Progenitor cell of endocrine pancreas (in vitro differentiated cells): ENCODE measurements at places on chromosomes 11 and 22. TPM values are rescaled to one million over a fixed set of nuclear protein-coding genes. Genes with fewer than 3 reads are reported as not detected.

The HORMAD2 gene
- not detected in 2 replicates for total RNA-seq

The CYB5R2 gene
- total RNA-seq = 9.1 and 9.7 TPM in 2 replicates

The GRK3 gene
- 21.6 and 26.0 TPM in 2 replicates for total RNA-seq

The KRTAP5-9 gene
- 0.26 and 0.53 TPM in 2 replicates for total RNA-seq

The MUC5B gene
- not detected in 2 replicates for total RNA-seq

DNA sequence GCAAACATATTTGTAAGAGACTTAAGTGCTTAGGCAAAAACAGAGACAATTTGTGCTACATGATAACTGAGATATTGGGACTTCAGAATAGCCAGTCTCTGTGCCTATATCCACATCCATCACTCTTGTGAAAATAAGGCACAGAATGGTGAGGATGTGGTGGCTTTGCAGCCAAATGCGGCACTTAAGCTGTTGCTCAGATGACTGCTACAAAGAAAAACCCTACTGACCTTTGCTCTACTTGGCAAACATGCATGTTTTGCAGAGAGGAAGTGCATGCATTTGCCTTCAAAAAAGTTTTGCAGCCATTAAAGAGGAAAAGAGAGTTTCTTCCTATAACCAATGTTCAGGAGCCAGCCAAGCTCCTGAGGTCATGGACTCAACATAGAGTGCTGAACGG is 675.0 kb upstream of the KIRREL3 start:
- no peak for DNase-seq
- H3K36me3 ChIP-seq = no peaks in the 10 kb centered on the region
- H3K27me3 ChIP-seq = no peaks in the 10 kb centered on the region
- H3K4me1 ChIP-seq = peaks cover under 1% of the 10 kb centered on the region
- H3K27ac ChIP-seq = no peak overlapping the region

DNA sequence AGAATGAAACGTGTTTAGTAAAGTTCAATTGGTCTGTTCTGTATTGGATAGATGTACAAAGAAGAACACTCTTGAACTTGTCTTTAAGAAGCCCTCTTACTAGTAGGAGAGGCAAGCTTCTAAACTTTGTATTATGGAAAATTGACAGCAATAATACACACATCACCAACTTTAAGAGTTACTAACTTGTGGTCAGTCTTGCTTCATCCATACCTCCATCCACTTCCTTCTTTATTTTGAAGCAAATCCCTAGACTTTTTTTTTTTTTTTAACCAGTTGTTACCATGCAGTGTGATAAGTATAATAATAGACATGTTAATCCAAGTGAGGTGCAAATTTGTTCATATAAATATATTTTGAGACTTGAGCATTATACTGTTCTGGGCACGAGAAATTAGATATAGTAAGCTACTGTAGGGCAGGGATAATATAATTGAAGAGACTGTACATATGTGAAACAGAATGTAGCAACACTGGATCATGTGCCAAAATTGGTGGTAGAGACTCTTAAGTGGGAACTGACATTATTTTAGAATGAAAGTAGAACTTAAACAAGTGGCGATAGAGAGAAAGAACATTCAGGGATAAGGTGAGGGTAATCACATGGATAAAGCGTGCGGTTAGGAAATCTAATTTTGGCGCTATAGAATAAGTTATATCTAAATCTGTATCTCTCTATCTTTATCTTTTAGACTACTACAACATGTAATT is 6.5 kb downstream of the FAR1 start:
- peaks cover 28% of the 10 kb centered on the region for H3K4me1 ChIP-seq
- H3K4me3 ChIP-seq = no peak overlapping the region
- H3K36me3 ChIP-seq = peaks cover 9% of the 10 kb centered on the region
- no peak for DNase-seq
- no peak overlapping the region for H3K27ac ChIP-seq

- no peaks in the 10 kb centered on the region for H3K27me3 ChIP-seq
- DNase-seq = no peak
- H3K4me1 ChIP-seq = peaks cover 9% of the 10 kb centered on the region
- peak overlapping the region; percentile 81 for H3K27ac ChIP-seq
- H3K36me3 ChIP-seq = peaks cover 27% of the 10 kb centered on the region
- no peak overlapping the region for H3K4me3 ChIP-seq
Measured at GRCh38 chr22:33328789-33329296, 270.7 kb upstream of the SYN3 start.

- no peak overlapping the region for H3K4me3 ChIP-seq
- no peaks in the 10 kb centered on the region for H3K27me3 ChIP-seq
- no peak for DNase-seq
- no peaks in the 10 kb centered on the region for H3K36me3 ChIP-seq
- H3K4me1 ChIP-seq = no peaks in the 10 kb centered on the region
Measured at GRCh38 chr11:5922749-5923426, 19.2 kb upstream of the OR56A3 start.

GRCh38 chr22:48263791-48264351 is 1501.4 kb downstream of the TBC1D22A start:
- no peaks in the 10 kb centered on the region for H3K4me1 ChIP-seq
- H3K27me3 ChIP-seq = peaks cover 57% of the 10 kb centered on the region
- no peak for DNase-seq
- H3K4me3 ChIP-seq = no peak overlapping the region
- H3K27ac ChIP-seq = no peak overlapping the region

DNA sequence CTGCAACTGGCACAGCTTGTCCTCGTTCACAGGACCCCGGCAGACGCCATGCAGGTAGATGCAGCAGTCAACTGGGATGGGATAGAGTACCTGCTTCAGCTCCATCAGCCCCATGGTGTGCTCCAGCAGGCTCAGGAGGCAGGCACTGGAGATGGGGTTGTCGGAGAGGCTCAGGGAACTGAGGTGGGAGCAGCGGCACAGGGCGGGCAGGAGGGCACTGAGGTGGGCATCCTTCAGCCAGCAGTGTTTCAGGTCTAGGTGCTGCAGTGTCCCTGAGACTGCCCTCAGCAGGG is 8.7 kb upstream of the TOP3B start:
- no peaks in the 10 kb centered on the region for H3K36me3 ChIP-seq
- DNase-seq = no peak
- H3K27me3 ChIP-seq = peaks cover 40% of the 10 kb centered on the region
- H3K4me1 ChIP-seq = peaks cover 7% of the 10 kb centered on the region

DNA sequence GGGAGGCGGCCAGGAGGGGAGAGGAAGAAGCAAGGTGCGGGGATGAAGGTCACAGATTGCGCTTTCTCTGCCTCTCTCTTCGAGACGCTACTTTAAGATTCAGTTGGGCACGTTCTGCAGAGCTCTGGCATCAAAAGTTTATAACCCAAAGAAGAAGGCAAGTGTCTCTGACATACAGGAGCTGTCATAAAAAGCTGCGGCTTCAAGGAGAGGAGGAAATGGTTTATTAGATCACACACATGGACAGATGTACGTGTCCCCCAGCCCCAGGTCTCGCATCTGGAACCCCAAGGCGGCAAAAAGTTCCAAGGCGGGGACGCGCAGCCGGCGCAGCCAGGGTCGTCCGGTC is 589.0 kb downstream of the OPCML start:
- DNase-seq = no peak
- H3K27ac ChIP-seq = no peak overlapping the region
- H3K27me3 ChIP-seq = peaks cover 88% of the 10 kb centered on the region
- H3K4me1 ChIP-seq = peaks cover 7% of the 10 kb centered on the region
- no peaks in the 10 kb centered on the region for H3K36me3 ChIP-seq

GRCh38 chr22:29202212-29203192 is 3.2 kb upstream of the EMID1 start:
- H3K36me3 ChIP-seq = no peaks in the 10 kb centered on the region
- H3K4me1 ChIP-seq = peaks cover 8% of the 10 kb centered on the region
- DNase-seq = no peak
- peak overlapping the region; percentile 29 for H3K27ac ChIP-seq
- H3K4me3 ChIP-seq = no peak overlapping the region

DNA sequence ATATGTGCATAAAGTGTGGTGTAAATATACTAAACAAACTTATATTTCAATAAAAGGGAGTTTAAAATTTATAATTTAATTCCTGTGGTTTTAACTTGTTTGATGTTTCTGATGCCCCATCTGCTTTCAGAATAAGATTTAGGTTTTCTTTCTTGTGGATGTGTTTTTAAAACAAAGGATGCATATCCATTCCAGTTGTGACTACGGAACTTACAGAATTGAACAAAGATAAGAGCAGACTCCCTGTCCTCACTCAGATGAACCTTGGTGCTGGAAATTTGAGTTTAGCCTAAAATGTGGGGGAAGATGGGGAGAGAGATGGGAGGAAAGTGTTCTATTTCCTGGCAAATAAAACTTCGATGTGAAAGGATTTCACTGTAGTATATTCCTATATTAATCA is 2.5 kb downstream of the FJX1 start:
- H3K4me1 ChIP-seq = peaks cover 20% of the 10 kb centered on the region
- peaks cover 9% of the 10 kb centered on the region for H3K27me3 ChIP-seq
- H3K36me3 ChIP-seq = no peaks in the 10 kb centered on the region
- peak overlapping the region; percentile 38 for H3K4me3 ChIP-seq
- no peak for DNase-seq
- no peak overlapping the region for H3K27ac ChIP-seq

DNA sequence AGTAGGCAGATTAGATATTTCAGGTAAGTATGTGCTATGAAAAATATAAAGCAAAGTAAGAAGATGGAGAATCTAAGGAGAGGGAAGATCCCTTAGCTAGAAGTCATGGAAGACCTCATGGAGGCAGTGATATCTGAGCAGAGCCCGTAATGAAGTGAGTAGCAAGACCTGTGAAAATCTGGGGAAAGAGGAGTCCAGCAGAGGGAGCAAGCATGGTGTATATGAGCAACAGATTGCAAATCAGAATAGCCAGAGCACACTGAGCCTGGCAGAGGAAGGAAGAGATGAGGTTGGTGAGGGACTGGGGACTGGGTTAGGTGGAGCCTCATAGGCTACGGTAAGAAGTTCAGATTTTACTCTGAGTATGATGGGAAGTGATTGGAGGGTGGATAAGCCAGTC is 9.4 kb downstream of the LHFPL7 start:
- H3K36me3 ChIP-seq = no peaks in the 10 kb centered on the region
- no peak for DNase-seq
- H3K27me3 ChIP-seq = no peaks in the 10 kb centered on the region
- no peaks in the 10 kb centered on the region for H3K4me1 ChIP-seq
- H3K27ac ChIP-seq = no peak overlapping the region

GRCh38 chr11:119375337-119376196 is 5.9 kb downstream of the USP2 start:
- peaks cover 10% of the 10 kb centered on the region for H3K27me3 ChIP-seq
- no peak overlapping the region for H3K4me3 ChIP-seq

GRCh38 chr11:92941676-92942571 is 27.5 kb upstream of the MTNR1B start:
- peaks cover 7% of the 10 kb centered on the region for H3K36me3 ChIP-seq
- no peak overlapping the region for H3K27ac ChIP-seq
- no peaks in the 10 kb centered on the region for H3K4me1 ChIP-seq
- H3K27me3 ChIP-seq = no peaks in the 10 kb centered on the region

- peaks cover 31% of the 10 kb centered on the region for H3K27me3 ChIP-seq
- H3K27ac ChIP-seq = no peak overlapping the region
- H3K4me1 ChIP-seq = peaks cover 6% of the 10 kb centered on the region
- DNase-seq = peak; percentile 48
Measured at GRCh38 chr11:1640076-1640946, 10.7 kb downstream of the KRTAP5-5 start.

DNA sequence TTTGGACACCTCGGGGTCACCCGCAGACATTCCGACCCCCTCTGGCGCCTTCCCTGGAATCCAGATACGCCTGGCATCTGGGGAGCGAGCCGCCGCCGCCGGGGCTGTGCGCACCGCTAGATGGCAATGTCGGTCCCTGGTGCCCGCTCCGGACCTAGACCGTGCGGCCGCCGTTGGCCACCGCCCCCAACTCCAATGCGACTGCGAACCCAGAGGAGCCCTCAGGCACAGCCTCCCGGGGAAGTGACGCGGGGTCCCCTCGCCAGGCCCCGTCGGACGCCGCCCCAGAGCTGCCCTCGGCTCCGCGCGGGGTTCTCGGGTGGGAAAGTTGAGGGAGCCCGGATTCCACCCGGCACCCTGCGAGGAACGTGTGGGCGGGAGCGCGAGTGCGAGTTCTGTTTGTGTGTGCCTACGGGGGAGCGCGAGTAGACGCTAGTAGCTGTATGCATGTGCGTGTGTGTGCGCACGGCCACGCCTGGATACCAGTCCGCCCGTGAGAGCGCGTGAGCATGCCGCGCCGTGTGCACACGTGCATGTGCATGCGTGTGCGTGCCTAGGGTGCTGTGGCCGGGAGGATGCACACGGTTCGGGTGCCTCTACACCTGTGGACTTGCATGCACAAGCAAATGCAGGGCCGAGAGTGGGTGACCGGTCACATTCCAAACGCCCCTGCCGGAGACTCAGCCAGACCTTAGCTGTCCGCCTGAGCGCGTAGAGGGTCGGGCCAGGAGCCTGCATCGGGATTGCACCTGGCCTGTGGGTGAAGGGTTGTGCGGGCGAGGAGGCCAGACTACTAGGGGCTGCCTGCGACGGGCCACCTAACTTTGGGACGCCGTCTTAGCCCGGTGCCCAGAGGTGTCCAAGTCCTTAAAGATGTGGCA is 1.9 kb downstream of the CHRM4 start:
- peaks cover 58% of the 10 kb centered on the region for H3K27me3 ChIP-seq
- H3K27ac ChIP-seq = no peak overlapping the region
- DNase-seq = peak; percentile 75
- peaks cover 4% of the 10 kb centered on the region for H3K36me3 ChIP-seq

DNA sequence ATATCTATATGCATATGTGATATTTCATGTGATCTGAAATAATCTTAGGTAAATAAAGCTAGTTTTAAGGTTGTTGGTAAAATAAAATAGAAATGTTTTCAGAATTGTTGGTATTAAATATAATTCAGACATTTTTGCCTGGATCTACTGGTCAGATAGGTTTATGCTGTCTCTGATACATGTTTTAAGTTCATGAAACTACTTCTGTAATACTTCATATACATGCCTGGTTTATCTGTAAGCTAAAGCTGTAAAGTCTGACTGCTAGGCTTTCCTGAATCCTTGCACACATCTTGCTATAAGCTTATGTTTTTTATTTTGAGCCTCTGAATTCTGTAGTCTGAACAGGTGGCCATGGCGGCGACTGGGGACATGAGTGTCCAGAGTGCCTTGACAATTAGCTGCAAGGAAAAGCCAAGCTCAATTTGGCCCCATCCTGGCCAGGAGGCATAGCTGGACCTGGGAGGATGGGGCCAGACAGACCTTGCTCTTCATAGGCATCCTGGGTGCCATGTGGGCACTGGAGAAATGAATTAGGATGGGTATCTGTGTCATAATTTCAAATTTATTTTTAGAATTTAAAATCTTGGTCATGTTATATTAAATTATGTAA is 241.0 kb upstream of the UBASH3B start:
- no peak overlapping the region for H3K27ac ChIP-seq
- no peak for DNase-seq
